ENCODE measurements at places on chromosomes 6 and 20.

- no peak for DNase-seq
These were observed 130.8 kb downstream of the SCAF8 start for GRCh38 chr6:154864066-154864430.

GRCh38 chr20:40188319-40188718, 500.7 kb downstream of the MAFB start:
- DNase-seq, result no peak

DNA sequence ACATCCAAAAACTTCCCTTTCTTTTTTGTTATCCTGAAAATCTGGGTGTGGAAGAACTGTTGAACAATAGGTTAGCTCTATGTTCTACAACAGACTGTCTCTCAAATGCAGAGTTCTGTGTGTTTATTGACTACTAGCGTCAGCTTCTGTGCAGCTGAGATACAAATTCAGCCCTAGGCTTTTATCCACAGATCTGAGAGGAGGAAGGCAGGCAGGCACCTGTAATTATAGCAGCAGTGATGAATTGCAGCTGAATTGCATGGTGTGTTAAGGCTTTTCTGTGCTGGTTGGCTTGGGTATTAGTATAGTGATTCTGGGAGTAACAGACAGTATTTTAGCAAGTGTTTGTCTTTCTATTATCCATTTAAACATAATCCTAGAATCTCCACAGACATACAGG, 24.4 kb downstream of the GRIK2 start:
- no peak for DNase-seq

DNA sequence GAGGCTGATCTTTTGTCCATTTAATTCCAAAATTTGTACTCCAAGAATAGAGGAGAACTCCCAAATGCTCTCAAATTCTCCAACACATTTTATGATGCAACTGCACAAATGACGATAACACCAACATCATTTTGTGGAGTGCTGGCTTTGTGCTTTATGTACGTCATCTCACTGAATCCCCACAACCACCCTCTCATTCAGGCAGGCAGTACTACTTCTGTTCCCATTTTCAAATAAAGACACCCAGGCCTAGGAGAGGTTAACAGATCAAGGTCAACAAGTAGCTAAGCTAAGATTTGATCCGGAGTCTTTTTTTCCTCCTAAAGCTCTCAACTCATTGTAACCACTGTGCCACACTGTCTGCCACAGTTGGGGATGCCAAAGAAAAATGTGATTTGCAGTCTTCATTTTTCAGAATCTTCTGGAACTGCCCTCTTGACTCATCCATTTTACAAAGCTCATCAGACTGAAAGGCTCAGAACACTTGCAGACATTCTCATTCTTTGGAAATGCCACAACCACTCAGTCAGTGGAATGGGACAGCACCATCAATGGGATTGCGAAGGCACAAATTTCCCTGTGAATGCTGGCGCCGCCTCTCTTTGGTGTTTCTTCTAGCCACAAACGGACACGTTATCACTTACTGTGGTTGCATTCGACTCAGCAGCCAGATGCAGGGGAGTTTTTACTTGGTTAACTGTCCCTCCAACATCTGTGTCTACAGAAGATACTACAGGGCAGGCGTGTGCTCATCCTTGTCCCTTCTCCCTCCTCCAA, 184.4 kb downstream of the GJA10 start:
- DNase-seq, result no peak
